ENCODE measurements at places on chromosomes 4 and X. TPM values are rescaled to one million over a fixed set of nuclear protein-coding genes. Genes with fewer than 3 reads are reported as not detected.

TECRL gene
- not detected for total RNA-seq

DNA sequence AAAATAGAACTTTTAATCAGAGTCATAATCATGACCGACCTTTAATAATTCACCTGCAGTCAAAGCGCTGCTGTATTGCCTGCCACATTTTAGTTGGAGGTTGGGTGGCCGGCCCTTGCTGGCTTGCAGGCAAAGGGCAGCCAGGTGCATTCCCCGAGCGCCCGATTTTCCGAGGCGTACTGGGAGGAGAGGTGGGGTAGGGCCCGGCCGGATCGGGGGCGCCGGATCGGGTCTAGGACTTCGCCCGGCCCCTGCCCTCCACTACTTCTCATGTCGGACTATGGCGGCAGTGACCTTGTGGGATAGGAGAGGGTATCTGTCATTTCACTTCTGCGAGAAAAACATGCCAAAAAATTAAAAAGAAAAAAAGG, 2.5 kb upstream of the RS1 start:
- peak; percentile 57 for DNase-seq

VCX gene
- not detected for total RNA-seq

DNA sequence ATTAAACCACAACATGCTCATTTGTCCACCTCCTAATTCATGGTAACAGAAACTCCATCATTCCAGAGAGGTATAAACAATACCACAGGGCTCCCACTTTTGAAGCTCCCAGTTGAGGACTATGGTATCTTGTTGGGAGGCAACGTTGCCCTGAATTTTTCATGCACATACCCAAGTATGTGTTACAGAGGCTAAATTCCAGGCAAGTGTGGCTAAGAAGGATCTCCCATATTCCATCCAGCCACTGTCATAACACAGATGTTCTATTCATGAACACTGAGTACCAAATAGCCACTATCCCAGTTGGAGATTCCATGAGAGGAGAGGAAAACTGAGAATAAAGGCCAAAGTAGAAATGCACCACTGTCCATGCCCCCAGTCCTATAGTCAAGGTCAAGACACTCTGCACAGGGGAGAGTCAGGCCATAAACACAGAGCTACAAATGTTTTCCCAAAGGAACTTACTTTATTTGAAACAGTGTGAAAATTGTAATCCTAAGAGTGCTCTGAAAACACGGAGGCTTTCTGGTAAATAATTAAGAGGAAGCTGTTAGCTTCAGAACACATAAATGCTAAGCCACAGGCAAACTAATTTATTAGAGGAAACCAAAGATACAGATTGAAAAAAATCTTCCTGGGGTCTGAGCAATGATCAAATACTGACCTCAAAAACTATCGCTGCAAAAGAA, 42.4 kb upstream of the TMPRSS11B start:
- DNase-seq = no peak

GRCh38 chr4:44235897-44236296, 212.7 kb downstream of the KCTD8 start:
- no peak for DNase-seq

GRCh38 chr4:80610845-80611677, 275.5 kb downstream of the CFAP299 start:
- no peak for DNase-seq

DNA sequence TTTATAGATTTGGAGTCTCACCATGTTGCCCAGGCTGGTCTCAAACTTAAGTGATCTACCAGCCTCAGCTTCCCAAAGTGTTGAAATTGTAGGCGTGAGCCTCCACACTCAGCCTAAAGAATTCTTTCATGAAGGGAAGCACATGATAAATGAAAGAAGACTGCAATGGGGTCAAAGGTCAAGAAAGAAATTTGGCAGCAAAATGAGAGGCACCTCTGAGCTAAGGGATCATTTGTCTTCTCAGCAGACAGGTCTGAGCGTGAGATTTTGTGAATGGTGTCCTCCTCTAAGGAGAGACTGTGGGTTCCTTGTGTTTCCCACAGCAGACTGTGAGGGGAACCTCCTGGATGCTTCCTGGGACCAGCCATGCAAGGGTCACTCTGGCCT, 57.5 kb upstream of the EGFL6 start:
- no peak for DNase-seq

- DNase-seq = no peak
Observed at GRCh38 chr4:122900314-122900713, 22.1 kb downstream of the NUDT6 start.

GRCh38 chr4:188377816-188378215, 238.6 kb downstream of the TRIML1 start:
- DNase-seq = no peak

MAP9 gene
- 14.7 TPM for total RNA-seq

LONRF3 gene
- total RNA-seq = 27.6 TPM

DNA sequence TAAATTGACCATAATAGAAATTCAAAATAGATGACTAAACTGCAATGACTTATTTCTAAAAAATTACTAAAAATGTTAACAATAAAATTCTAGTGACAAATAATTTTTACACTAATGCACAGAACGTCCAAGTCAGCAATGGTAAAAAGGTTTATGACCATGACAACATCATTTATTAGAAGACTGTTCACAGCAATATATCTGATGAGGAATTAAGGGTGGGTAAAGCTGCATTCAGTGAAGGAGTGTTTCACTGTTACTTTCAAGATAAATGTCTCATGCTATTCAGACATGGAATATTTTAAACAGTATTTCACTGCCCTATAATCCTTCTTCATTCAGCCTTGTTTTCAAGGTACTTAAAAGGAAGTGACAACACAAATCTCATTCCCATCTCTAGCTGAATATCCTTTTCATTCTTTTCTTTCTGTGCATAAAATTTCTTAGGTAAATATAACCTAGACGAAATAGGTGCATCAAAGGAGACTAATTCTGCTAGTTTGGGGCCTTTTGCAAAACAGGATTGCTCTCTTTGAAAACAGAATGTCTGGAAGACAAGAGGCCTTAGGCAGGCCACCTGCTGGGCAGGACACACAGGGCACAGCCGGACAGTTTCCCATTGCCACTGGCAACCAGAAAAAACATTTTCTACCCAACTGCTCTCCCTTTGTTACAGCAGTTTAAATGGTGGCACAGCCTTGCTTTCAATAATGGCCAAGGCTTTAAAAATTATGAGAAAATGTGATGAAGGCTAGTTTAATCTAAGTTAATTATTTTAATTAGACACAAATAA, 600.3 kb downstream of the SPRY1 start:
- no peak for DNase-seq

DNA sequence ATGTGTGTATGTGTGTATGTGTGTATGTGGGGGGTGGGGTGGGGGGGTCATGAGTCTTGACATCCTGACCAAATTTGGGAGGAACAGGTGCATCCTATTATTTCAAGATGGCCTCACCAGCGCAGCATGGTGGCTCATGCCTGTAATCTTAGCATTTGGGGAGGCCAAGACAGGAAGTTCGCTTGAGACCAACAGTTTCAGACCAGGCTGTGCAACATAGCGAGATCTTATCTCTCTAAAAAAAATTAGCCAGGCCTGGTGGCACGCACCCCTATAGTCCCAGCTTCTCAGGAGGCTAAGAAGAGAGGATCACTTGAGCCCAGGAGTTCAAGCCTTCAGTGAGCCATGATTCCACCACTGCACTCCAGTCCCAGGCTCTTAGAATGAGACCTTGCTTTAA, 47.0 kb upstream of the DHRSX start:
- DNase-seq = no peak
